ENCODE measurements at places on chromosomes 1 and 21.

- DNase-seq: peak; percentile 21
Observed at GRCh38 chr1:15128520-15129313, 24.8 kb upstream of the TMEM51 start.

GRCh38 chr1:45723248-45723930 is 27.1 kb downstream of the IPP start:
- no peak for DNase-seq

DNA sequence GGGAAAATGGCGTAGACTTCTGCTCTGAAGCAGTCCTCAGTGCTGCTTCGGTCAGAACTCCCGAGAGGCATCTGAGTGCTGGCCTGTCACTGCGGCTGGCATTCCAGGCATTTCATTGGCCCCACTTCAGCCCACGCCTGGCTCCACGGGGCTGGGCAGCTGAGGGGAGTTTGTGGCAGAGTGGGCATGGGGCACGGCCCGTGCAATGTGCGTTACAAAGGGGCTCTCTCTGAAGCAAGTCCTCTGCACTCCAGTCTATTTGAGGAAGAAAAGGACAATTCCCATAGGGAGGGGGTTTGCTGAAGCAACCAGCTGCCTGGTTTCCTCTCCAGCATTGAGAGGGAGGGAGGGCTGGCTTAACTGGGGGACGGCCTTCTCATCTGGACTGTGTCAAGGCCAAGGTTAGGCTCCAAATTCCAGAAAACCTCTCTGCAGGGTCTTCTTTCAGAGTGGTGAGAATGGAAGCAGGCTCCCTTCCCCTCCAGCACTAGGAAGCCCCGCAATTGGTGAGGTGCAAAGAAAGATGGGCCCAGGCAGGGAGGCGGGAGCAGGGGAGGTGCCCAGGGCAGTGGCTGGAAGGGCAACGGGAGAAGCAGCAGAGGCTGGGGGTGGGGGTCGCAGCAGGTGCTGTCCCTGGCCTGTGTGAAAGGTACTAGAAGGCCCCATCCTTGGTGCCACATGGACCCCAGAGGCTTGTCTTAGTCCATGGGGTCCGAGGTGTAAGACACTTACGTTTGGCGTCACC is 21.1 kb upstream of the GPR157 start:
- no peak for DNase-seq

DNA sequence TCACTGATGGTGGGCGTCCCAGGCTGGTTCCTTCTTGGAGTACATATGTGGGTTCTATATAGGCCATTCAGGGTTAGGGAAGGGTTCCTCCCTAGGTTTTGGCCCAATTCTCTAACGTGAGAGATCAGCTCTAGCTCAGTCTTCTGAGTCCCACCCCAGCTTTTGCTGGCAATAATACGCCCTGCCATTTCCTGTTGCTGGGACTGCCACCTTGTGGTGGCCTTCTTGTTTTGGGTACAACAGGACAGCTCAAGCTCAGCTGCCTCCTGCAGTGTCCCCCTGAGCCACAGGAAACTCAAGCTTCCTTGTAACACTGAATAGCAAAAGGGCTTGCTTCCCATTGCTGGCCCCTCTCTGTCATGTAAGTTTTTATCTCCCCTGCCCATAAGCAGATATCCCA is 77.8 kb downstream of the BACH1 start:
- DNase-seq: no peak

DNA sequence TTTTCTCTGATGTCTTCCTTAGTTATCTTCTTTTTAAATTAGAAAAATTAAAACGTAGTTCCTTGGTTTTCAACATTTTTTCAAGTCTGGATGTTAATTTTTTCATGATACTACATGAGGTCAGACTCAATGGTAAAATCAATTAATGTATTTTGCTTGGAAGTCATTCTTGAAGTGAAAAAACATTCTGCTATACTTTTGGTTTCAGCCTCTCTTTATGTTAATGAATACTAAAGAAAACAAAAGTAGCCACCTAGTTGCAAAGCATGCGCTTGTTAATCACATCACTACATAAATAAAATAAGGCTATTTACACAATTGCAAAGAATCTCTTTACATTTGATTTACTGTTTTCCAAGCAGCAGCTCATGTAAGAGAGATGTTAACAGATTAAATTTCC is 170.4 kb downstream of the LIPI start:
- DNase-seq: no peak

GRCh38 chr1:87182611-87183010 is 146.1 kb upstream of the LMO4 start:
- DNase-seq: no peak

- no peak for DNase-seq
Observed at GRCh38 chr1:101394041-101394440, 157.2 kb downstream of the S1PR1 start.

- no peak for DNase-seq
Observed at GRCh38 chr1:200774735-200775444, 36.2 kb downstream of the CAMSAP2 start.

DNA sequence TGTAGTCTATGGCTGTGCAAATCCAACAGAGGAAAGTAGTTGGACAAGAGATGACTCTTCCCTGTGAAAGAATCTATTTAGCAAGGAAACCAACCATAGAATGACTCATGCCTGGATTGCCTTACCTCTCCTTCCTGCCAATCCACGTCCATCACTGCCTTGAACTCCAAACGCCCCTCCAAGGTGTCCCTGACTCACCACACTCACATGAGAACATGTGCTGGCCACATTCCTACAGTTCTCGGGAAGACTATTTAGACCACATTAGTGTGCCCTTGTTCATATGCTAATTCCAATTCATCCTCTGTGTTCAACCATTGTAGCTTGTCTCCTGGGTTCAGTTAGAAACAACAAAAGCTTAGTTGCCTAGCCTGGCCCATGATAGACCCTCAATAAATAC is 157.3 kb downstream of the SLC30A10 start:
- no peak for DNase-seq

DNA sequence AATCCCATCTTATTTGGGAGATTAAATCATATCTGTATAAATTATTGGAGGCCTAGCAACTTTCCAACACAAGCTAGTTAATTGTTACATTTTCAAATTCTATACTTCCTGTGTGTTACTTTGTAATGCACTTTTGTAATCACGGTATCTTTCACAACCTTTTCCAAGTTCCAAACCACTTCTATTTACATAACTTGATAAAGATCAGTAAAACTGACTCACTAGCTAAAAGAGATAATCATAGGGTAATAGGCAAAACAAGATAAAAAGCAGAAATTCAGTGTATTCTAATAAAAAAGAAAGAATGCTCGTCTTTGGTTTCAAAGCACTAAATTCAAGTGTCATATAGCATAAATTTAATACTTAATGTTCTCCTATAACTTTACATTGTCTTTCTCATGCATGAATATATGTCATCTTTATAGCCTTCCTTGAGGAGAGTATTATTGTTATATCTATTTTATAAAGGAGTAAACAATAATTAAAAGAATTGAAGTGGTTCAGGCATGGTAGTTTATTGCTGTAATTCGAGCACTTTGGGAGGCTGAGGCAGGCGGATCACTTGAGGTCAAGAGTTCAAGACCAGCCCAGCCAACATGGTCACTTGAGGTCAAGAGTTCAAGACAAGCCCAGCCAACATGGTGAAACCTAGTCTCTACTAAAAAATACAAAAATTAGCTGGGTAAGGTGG is 66.4 kb downstream of the RGS13 start:
- DNase-seq: no peak

DNA sequence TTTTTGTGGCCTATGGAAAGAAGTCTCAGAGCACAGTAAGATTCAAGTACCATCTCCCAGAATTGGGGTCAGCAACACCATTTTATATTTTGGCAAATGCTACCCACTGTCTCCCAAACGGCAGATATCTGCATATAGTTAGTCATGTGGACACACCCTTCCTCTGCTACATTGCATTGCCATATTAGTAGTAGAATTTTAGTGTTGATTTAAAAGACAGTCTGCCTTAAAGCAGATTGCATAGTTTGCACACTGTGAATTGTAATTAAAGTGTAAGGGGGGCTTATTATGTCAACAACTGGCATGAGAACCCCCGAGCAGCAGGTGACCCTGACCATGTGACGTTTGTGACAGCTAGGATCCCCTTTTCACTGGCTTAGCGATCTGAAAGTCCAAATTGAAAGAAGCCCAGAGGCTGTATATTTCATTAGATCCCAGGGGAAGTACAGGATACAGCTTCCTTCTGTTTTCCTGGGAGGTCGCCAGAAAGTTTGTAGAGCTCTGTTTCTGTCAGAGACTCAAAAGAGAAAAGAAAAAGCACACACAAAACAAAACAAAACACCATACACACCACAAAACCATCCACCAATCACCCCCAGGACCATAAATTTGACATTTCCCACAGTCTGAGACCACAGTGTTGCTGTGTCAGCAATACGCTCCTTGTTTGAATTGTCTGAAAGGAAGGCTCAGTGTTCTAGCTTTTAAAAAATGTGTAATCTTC is 172.4 kb downstream of the NFIA start:
- no peak for DNase-seq

DNA sequence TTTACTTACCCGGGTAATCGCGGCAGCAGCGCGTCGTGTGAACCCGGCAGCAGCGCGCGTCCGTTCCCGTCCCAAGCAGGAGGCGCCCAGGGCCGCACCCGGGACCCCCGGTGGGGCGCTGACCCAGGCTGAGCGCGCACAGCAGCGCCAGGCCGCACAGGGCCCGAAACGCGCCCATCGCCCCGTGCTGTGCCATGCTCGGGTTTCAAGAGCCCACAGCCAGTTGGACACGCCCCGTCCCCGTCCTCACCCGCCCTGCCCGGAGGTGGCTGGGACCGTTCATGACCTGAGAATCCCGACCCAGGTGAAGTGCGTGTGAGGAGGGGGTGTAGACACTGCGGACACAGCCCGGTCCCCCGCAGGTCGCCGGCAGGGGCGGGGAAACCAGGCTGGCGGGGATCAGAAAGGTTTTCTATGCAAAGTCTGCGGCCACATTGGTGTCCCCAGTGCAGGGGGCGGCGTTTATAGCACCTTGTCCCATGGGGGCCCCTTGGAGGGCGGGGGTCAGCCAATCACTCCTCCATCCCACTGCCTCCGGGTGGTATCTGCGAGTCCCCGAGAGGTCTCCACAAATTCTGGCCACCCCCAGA is at the start of gene TNFRSF18:
TNFRSF18 (minus strand) TSS at position 217 of the 590 bp plus-strand sequence; CDS start at position 196, 21 bp downstream.
- peak; percentile 53 for DNase-seq

DNA sequence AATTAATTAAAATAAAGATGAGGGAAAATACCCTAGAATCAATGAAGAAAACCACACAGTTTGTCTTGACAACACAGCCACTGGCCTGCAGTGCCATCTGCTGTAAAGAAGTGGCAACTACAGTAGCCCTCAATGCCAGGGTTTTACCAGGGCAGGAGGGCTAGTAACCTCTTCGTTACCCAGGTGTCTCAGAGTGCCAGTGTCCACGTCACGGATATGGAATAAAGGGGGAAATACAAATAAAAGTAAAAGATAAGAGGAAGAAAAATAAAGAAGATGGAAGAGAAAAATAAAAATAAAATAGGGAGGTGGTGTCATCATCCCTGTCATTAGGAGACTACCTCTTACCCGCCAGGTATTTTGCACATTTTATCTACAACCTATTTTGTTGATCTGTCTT is 14.2 kb upstream of the SLC44A3 start:
- DNase-seq: peak; percentile 14

GRCh38 chr21:36207577-36208320 is 51.1 kb downstream of the DOP1B start:
- no peak for DNase-seq

DNA sequence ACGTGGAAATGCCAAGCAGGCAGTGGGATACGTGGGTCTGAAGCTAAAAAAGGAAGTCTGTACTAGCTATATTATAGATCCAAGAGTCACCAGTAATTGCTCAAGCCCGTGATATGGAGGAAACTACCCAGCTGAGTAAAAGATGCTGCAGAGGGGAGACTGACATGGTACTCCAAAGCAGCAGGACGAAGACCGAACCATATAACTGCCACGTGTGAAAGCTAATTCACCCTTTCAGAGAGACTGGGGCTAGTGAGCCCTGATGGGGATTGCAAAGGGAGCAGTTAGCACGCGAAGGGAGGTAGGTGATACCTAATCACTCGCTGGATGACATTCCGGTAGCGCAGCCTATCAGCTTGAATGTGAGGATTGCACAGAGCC is 316 bp downstream of the AP4B1 start:
- peak; percentile 54 for DNase-seq

- DNase-seq: no peak
Observed at GRCh38 chr1:28256197-28256827, 3.0 kb upstream of the SESN2 start.

- DNase-seq: peak; percentile 69
Observed at GRCh38 chr1:24501371-24502064, 1.1 kb upstream of the RCAN3 start.
